ENCODE measurements at places on chromosomes 3 and 15.
A peak's percentile ranks its signal among the peaks of the same experiment; 100 is the strongest.

- DNase-seq: no peak
These were observed 35.4 kb upstream of the RBMS3 start for GRCh38 chr3:29245441-29245840.

GRCh38 chr3:99396651-99397275 is 241.6 kb upstream of the COL8A1 start:
- DNase-seq: no peak

DNA sequence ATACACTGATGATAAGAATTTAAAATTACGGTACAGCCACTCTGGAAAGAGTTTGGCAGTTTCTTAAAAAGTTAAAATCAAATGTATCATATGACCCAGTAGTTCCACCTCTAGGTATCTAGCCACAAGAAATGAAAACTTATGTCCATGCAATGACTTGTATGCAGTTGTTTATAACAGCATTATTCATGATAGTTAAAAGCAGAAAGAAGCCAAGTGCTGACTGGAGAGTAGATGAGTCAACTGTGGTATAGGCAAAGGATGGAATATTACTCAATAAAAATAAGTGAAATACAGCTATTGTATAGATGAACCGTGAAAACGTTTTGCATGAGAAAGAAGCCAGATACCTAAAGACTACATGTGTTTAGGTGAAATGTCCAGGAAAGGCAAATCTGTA is 14.8 kb downstream of the GPR87 start:
- no peak for DNase-seq

- DNase-seq: peak; percentile 28
These were observed 72.9 kb upstream of the MNS1 start for GRCh38 chr15:56537881-56538280.

DNA sequence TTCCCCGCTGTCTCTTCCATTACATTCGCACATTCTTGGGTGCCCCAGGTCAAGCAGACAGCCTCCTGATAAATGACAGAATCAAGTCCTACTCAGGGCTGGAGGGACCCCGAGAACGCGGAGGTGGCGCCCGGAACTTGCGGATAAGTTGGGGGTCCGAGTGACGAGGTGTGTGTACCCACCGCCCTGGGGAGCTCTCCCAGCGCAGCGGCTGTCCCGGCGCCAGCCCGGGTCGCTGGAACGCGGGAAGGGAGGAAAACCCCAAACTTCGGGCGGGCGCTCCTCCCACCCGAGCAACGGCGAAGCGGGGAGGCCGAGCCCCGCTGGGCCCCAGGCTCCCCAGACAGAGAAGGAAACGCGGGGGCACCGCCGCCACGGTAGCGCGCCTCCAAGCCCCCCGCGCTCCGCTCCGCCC is 550 bp downstream of the CLN6 start:
- DNase-seq: no peak

DNA sequence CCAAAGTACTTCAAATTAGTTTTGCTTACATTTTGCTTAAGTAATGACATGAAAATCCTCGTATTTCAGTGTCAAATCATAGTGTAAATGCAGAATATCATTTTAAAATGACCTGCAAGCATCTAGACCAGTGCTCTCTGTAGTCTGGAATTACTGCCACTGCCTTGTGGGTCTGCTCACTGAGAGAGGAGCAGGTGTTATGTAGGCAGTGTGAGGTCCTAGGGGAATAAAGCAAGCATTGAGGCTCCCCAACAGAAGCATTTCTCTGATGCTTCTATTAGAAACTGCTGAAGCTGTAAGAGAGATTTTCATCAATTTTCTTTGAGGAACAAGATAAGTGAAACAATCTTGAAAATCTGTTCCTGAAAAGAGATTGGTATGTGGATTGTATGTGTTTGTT is 253.2 kb downstream of the BBX start:
- no peak for DNase-seq

GRCh38 chr15:77838061-77838460 is 205.3 kb upstream of the LINGO1 start:
- no peak for DNase-seq

DNA sequence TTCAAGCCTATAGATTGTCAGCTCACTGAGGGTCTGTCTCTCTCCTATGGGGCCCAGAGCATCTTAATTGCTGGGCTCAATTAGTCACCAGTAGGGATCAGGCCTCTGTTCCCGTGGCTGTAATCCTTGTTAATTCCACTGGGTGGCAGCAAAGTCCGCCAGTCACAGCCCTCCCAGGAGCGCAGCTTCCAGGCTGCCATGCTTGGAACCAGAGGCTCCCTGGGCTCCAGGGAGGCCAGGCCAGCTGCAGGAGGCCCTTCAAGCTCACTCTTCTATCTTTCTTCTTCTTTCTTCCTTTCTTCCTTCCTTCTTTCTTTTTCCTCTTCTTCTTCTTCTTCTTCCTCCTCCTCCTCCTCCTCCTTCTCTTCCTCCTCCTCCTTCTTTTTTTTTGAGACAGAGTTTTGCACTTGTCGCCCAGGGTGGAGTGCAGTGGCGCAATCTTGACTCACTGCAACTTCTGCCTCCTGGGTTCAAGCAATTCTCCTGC is 14.4 kb downstream of the RNU5B-1 start:
- peak; percentile 63 for DNase-seq
